Right renal cortex interstitium (tissue), 3 donors: ENCODE measurements at places on chromosomes 2 and 18.

- DNase-seq = no peak
Observed at GRCh38 chr2:136131484-136131960, 13.6 kb upstream of the CXCR4 start.

DNA sequence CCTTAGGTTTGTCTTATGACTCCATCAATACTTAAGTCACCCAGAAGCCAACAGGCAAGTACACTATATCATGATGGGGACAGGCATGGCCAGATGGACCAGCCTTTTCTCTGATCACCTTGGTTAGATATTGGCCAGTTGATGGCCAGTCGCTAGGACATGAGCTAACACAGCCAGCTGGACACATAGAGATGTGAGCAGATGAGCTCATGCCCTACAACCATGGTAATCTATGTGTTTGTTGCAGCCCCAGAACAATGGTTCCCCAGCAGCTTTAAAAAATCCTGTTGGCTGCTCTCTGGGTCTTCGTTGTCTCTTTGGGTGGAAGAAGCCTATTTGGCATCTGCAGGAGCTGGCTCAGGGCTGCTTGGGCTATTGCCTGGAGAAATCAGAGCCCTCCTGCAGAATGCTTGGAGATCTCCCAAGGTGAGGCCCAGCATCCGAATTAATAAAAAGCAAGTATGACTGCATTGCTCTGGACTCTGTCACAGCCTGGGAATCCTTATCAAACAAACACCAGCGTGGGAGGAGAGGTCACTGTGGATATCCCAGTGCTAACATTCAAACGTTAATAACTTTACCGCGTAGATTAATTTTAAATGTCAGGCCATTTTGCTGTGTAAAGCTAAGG is 62.3 kb upstream of the KLHL29 start:
- no peak for DNase-seq

GRCh38 chr2:46047290-46047689 is 249.9 kb upstream of the EPAS1 start:
- DNase-seq = no peak

DNA sequence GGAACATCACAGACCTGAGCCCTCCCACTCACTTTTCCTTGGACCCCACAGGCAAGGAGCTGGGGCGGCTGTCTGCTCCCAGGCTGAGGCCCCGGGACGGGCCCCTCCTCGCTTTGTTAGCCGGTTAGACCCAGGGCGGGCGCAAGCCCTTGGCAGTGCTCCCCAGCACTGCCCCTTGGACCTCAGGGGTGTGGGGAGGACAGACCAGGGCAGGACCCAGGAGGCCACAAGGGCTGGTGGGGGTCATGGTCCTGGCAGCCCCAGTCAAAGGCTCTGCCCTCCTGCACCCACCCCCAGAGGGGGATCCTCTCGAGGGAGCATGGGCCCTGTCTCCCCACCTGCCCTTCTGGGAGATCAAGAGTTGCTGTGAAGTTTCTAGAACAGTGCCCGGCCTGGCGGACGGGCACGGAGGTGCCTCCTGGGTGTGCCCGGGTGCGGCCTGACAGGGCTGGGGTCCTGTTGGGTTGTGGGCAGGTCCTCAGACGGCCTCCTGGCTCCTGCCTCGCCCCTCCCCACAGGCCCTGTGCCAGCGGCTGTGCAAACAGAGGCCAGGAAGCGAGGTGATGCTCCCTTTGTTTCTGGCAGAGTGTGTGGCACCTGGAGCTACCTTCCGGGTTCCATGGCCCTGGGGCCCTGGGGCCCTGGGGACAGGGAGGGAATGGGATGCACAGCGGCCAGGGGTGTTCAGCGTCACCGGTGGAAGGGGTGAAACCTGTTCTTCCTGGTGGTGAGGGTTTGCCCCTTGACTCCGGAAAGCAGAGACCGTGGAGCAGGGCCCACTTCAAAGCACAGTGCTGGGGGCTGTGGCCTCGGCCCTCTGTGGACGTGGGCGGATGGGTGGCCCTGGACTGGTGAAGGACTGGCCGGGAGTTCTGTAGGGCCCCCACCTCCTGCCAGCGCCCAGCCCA is 2.9 kb upstream of the GAL3ST2 start:
- no peak for DNase-seq

DNA sequence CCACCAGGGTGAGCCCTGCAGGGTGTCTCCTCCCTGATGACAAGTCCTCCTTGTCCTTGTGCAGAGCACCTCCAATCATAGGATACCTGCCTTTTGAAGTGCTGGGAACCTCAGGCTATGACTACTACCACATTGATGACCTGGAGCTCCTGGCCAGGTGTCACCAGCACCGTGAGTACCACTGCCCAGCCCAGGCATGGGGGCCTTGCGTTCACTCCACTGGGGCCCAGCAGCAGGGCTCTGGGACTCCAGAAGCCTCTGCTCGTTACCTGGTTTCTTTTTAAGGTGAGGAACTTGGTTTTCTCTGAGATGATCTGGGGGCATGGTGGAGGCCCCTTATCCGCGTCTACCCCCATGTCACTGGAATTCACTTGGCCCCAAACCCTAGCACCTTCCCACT is 36.5 kb upstream of the RPL31 start:
- DNase-seq = no peak
